ENCODE measurements at places on chromosomes 2 and 18.
A peak's percentile ranks its signal among the peaks of the same experiment; 100 is the strongest.

DNA sequence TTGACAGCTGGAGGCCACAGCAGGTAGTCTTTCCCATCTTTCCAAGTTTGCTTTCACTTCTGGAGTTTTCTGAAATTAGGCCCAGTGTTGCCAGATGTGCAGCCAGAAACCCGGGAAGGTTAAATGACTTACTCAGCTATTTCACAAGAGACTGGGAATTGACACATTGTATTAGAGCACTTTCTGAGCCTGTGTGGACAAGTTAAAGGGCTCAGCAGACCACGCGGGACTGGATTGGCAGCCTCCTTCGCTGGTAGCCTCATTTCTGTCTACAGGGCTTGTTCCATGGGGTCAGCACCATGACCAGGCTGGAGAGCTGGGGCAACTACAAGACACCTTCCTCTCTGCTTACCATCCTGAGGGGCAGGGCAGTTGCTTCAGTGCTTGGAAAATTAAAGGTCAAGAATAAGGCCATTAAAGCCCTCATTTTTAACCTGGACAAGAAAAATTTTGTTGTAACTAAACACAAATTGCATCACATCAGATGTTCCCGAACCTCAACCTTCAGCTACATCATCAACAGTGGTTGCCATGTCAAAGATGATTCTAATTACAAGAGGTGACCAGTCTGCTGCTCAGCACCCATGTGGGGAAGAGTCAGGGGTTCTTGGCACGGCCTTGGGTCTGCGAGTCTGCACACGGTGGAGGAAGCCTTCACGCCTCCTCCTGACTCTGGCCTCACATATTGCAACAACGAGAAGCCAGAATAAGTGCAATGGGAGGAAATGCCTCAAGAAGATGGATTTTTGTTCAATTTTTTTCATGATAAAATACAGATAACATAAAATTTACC lies 279.5 kb upstream of the RAB6C start:
- no peak for DNase-seq

DNA sequence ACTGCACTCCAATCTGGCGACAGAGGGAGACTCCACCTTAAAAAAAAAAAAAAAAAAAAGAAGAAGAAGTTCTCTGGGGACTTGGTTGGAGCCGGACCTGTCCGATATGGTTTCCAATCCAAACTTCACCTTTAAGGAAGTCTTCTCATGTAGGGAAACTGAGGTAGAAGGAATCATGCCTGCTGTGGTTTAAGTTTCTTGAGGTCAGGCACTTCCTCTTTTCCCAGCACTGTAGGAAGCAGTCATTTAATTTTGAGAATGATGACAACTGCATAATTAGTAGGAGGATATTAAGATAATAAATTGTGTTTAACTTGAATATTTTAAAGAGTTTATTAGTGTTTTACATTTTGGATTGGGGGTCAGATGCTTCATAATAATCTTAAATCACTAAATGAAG lies 62.9 kb downstream of the KCNE4 start:
- no peak for DNase-seq

GRCh38 chr18:36217348-36217747 lies 30.1 kb downstream of the MOCOS start:
- no peak for DNase-seq

GRCh38 chr2:53715568-53715967 lies 52.0 kb upstream of the CHAC2 start:
- DNase-seq, result no peak

GRCh38 chr18:58443671-58444070 lies 185.2 kb downstream of the ALPK2 start:
- no peak for DNase-seq

GRCh38 chr2:241007111-241007510 lies 8.7 kb downstream of the SNED1 start:
- no peak for DNase-seq

GRCh38 chr2:61328707-61329251 lies 142.1 kb downstream of the USP34 start:
- no peak for DNase-seq

DNA sequence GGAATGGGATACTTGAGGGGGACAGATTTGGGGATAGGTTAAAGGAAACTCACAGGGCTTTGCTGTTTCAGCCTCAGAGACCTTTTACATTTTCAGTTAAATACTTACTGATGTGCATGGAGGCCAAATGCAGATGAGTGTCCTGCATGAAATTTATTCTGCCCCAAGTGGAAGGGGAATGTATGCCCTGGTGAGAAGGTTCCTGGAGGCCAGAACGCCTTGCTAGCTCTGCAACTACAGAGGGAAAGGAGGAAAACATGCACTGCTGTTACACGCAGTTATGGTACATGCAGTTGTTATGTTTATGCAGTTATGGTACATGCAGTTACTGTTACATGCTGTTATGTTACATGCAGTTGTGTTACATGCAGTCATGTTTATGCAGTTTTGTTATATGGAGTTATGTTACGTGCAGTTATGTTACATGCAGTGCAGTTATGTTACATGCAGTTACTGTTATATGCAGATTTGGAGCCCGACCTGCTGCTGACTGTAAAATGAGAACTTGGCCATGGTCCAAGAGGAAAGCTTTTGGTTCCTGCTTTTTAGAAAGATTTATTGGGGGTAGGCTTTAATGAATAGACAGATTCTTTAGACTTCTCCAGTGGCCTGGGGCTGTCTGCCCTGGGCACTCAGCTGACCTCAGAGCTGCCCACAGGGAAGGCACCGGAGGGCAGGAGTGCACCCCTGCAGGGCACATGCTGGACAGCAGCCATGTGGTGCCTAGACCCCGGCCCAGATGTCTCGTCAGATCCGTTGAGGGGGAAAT lies 84.1 kb downstream of the LDLRAD4 start:
- no peak for DNase-seq

- DNase-seq, result no peak
Measured at GRCh38 chr2:165149439-165149838, 54.4 kb downstream of the SCN3A start.

DNA sequence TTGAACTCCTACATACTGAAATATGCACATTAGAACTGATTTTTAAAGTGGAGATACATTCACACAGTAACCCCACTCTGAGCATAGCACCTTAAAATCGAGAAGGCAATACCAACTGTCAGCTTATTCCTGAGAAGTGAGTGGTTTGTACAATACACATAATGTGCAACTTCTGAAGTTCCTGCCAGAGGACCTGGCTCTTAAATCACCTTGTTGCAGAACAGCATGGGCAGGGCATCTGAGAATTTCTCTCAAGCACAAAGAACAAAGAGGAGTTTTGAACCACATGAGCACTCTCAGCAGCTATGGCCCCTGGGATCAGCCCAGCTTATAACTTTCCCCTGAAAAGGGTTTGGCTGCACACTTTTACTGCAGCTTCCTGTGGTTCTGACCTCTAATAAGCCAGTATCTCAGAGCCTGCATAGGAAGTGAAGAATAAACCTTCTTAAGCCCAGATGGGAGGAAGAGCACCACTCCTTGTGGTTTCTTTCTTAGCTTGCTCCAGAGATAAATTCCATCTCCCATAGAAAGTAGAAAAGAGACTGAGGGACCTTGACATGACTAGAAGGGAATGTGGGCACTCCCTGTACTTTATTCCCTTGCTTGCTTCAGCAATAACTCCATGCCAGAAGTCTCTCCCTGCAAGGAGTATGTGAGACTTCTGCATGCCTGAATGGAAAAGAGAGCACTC lies 862.3 kb downstream of the SUCLG1 start:
- DNase-seq, result no peak

- no peak for DNase-seq
Measured at GRCh38 chr18:48162956-48163737, 232.7 kb upstream of the SMAD2 start.

DNA sequence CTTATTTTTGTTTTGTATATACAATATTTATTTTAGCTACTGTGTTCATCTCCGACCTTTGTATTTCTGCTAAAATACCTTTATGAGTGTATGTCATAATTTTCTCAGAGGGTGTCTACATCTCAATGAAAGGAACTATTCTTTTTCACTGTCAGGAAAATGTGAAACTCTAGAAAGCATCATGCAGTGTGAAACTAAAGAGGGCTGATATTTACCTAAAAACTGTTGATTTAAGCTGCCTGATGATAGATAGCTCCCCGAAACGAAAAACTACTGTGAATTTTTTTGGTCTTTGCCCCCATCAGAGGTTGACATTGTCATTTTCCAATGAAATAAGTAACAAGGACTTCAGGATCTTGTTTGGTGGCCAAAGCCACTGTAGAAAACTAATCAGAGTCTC lies 38.8 kb downstream of the TMEM178A start:
- no peak for DNase-seq

DNA sequence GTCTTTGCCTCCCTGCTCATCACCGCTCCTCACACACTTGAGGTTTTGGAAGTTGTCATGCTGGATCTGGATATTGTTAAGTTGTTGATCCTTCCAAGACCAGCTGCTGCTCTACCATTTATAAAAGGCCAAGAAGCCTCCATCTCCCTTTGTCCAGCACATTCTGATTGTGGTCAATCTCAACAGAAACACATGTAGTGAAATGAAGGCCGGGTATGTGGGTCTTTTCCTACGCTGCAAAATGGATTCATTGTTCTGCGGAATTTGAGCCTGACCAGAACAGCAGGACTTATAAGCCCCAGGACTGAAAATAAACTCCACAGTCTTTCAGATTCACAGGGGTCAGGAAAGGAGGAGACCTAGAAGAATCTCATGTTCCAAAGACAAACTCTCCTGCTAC lies 238.4 kb downstream of the CMPK2 start:
- DNase-seq, result no peak

- no peak for DNase-seq
Measured at GRCh38 chr18:33606621-33607020, 28.6 kb downstream of the ASXL3 start.

DNA sequence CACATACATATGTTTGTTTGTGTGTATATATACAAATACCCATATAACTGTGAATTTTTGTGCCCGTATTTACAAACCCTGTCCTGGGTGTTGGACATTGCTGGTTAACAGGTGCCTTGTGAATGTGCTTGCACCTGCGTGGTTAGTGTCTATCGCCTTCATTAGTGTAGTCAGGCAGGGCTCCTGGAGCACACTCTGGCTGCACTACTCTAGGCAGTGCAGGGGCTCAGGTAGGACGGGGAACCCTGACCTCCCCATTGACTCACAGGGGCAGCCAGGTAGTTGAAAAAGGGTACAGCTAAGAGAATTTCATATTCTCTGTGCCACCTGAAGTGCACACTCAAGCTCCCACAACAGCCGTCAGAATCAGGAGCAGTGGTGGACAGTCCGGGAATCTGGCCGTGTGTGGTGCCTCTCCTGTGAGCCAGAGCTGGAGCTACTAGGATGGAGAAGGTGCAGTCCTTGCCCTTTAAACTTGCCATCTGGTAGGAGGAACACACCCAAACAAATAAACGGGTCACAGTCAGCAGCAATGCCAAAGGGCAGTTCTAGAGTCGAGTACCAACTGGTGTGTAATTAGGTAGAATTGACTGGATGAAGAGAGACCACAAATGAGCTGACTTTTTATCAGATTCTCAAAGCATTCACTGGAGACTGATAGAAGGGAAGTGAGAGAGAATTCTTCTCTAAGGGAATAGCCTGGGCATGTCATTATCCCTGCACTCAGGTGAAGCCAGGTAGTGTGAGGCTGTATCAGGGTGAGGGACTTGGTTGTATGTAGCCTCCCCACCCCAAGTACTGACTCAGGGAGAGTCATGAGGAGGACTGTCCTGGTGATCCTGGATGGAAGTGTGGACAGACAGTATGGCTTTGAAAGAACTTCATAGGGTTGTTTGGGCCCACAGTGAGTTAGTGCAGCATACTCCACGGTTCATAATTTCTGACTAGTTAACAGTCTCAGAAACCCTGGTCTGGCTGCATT lies 44.1 kb downstream of the FARP2 start:
- DNase-seq, result no peak

- no peak for DNase-seq
Measured at GRCh38 chr18:45771587-45772480, 47.9 kb downstream of the SLC14A1 start.

DNA sequence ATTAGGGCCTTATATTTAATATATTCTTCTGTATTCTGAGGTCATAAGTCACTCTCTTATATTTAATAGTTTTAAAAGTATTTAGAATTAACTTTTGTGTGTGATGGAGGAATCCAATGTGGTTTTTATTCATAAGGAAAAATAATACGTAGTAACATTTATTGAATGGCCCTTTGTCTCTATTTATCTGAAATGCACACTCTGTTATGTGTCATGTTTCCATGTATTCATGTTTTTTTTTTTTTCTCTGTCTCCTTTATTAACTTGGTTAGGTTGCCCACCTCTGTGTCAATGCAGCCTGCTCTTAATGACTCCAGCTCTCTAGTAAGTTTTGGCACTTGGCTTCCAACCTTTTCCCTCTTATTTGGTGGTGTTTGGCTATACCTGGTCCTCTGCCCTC lies 33.8 kb downstream of the RNF144A start:
- DNase-seq, result no peak

GRCh38 chr18:22930089-22930713 lies 2.9 kb upstream of the RBBP8 start:
- peak; percentile 64 for DNase-seq

- no peak for DNase-seq
Measured at GRCh38 chr2:47327295-47327694, 75.7 kb upstream of the MSH2 start.

DNA sequence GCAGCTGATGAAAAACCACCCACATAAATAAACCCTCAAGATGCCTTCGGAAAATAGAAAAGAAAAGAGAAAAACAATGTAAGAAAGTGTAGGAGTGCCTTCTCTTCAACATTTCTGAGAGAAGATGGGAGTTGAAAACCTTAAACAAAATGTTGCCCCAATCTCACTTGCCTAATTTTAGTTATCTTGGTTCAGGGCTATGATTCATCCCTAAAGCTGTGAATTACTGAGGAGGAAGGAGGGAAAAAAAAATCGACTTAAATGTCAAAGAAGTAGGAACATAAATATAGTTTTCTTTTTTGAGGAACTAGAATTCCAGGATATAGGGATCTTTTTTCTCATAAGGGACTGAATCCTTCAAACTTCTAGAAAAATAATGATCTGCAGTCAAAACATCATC lies 360.3 kb downstream of the TGIF1 start:
- no peak for DNase-seq

GRCh38 chr2:200308546-200309295 lies 2.2 kb downstream of the SPATS2L start:
- no peak for DNase-seq

DNA sequence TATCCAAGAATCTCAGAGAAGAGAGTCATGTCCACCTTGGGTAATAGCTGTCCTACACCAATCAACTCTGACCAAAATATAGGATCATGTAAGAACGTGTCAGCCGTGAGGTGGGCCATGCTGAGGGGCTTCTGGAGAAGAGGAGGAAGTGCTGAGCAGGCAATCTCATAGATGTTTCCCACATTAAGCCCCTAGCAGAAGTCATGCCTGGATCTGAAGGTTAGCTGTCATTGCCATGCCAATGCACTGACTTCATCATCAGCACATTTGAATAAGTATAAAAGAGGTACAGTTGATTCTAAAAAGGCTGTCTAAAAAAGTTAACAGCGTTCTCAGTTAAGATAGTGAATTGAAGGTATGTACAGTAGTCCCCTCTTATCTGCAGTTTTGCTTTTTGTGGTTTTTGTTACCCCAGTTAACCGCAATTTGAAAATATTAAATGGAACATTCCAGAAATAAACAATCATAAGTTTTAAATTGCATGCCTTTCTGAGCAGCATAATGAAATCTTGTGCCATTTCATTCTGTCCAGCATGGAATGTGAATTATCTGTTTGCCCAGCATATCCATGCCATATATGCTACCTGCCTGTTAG lies 67.2 kb upstream of the TMEM17 start:
- no peak for DNase-seq

Data from central memory CD4-positive, alpha-beta T cell (primary cell).